Activated T-helper 1 cell treated with anti-CD3 and anti-CD28 coated beads, Interleukin-2, amount 50 U/mL, for 16 hours (primary cell): ENCODE measurements at places on chromosomes 5 and 9.

DNA sequence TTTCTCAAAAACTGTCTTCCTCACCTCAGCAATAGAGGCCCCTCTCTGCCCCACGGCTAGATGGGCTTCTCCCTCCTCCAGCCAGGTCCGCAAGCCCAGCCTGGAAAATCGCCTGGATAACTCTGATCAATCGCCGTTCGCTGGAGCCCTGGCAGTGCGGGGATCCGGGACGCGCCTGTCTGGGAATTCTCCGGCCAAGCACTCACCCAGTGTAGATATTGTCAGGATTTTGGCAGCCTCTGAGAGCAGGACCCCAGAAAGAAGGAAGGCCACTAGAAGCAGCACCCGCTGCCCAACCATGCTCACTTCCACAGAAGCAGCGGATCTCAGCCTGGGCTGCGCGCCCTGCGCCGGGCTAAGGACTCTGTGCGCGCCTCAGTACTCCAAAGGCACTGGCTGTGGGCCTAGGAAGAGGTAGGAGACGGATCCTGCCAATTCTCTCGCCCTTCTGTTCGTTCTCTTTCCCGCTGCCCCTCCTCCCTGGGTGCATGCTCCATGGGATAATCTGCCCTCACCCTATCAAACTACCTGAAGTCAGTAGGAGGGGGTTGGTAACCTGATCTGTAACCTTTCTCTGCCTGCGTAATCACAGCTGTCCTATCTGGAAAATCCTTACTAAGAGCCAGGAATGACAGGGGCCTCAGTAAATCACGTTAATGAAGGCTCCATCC, at the start of gene UGT3A1:
UGT3A1 (minus strand) TSS at position 450 of the 671 bp plus-strand sequence; CDS start at position 300, 150 bp downstream.
- no peak for DNase-seq

DNA sequence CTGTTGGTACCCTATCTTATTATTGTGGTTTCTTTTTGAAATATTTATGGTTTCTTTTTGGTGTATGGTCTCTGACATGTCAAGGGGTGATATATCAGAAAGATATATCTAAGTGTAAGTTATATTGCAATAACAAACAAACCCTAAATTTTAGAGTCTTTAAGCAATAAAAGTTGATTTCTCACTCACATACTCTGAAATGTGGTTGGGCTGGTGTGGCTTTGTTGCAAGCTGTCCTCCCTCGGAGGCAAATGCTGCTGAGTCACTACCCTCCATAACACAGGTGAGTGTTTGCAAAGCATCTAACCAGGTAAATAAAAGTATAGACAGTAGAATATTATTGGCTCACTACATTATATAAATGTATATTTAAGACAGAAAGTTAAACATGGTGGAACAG, 253.2 kb downstream of the CDH18 start:
- no peak for DNase-seq

GRCh38 chr5:160419458-160420330, 813 bp upstream of the SLU7 start:
- no peak for DNase-seq

DNA sequence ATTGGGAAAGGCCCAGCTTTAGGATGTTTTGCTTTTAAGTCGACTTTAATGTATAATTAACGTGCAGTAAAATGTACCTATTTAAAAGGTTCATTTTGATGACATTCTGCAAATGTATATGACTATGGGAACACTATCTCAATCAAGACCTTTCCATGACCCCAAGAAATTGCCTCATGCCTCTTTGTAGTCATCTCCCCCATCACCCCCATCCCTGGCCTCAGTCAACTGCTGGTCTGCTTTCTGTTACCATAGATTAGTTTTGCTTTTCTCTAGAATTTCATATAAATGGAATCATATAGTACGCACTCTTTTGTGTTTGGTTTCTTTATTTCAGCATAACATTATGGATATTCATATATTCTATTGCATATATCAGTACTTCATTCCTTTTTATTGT, 80.7 kb upstream of the C9orf72 start:
- DNase-seq = no peak

DNA sequence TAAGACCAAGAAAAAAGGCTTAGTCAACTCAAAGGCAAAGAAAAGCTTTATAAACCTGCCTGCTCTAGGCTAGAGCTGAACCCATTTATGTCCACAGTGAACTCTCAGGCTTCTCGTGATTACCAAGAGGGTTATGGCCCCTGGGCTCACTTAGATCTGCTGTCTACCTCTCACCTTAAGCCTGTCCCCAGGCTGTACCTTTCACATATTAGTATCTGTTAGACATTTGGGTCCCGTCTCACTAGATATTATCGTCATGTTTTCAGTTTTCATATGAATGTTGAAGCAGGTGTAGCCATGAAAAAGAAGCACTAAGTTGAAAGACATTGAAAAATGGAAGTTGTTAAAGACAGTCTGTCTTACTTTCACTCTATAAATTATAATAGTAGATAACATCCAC, 75.2 kb upstream of the COX7C start:
- DNase-seq = no peak
